Fibroblast of villous mesenchyme (primary cell): ENCODE measurements at places on chromosomes 6 and 20. TPM values are rescaled to one million over a fixed set of nuclear protein-coding genes. Genes with fewer than 3 reads are reported as not detected.

DNA sequence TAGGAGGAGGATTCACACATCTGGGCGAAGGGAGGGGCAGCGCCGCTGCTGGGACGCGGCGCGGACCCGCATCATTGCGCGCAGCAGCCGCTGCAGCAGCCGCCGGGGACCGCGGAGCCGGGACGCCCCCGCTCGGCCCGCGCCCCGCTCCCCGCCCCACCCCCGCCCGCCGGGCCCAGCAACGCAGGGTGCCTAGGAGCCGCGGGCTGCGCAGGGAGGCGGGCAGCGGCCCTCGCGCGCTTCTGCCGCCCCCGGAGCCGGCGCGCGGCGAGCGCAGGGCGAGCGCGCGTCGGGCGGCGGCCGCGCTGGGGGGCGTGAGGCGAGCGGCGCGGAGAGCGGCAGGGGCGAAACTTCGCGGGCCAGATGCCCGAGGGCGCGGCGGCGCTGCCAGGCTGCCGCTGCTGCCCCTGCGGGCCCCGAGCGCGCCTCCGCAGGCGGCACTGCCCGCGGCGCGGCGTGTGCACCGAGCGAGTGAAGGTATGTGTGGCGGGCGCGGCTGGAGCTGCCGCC lies at the start of gene NKAIN2:
TSS of gene NKAIN2 (plus strand) at position 362 of the 510 bp plus-strand sequence.
- DNase-seq: no peak

DNA sequence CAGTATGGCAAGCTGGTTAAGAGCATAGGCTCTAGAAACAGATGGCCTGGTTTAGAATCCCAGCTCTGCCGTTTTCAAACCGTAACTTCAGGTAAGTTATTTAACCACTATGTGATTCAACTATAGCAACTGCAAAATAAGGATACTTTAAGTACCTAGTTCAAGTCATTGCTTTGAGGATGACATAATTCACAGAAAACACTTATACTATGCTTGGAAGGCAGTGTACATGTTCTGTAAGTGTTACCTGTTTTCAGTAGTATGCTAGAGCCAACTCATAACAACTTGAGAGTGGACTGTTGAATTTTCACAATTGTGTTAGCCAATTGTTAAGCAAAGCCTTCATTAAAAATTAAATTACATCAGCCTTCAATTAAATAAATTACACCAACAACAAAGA lies 134.8 kb upstream of the BEND6 start:
- DNase-seq: no peak

- no peak for DNase-seq
These were observed 95.3 kb downstream of the ATXN1 start for GRCh38 chr6:16665992-16666391.

- DNase-seq: no peak
These were observed 197.3 kb downstream of the NRN1 start for GRCh38 chr6:5809450-5809849.

GRCh38 chr6:45613656-45614055 lies 235.9 kb upstream of the SUPT3H start:
- DNase-seq: peak; percentile 97

- no peak for DNase-seq
These were observed 45.6 kb downstream of the ADGRF5 start for GRCh38 chr6:46876126-46876525.

GRCh38 chr6:158737710-158738615 lies 81.2 kb downstream of the EZR start:
- DNase-seq: peak; percentile 58

NKAIN2 gene
- not detected in 2 replicates for total RNA-seq

GRCh38 chr6:5081955-5082354 lies 3.2 kb upstream of the PPP1R3G start:
- no peak for DNase-seq

- peak; percentile 23 for DNase-seq
These were observed 242.9 kb downstream of the TBX18 start for GRCh38 chr6:84521511-84521910.

DNA sequence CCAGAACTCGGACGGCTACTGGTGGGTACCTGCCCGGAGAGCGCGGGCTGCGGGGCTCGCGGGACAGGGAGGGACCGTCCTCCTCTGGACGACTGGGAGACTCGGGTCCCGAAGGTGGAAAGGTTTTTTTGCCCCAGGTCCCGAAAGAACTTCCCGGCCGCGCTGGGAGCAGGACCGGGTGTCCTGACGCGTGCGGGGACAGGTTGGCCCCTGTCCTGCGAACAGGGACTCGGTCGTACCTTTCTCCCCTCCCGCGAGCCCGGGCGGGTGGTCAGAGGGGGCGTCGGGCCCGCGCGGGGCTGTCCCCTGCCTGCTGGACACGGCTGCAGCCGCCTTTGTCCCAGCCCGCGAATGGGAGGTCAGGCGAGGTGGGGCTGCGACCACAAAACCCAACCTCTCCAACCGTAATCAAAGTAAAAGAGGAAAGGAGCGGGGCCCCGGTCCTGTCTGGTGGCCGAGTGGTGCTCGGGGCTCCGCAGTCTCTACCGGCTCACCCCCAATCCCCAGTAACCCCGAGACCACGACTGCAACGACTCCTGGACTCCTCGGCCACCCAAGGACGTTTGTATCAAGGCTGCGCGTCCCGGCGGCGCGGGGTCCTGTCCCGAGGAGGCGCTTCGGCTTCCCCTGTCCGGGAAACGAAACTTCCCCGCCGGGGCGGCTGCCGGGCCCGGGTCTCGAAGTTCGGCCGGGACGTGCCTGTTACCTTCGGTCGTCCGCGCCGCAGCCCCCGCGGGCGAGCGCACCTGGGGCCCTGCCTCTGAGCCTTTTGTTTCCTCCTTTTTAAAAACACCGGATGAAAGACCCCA lies 798 bp downstream of the DSP start:
- DNase-seq: no peak

- no peak for DNase-seq
These were observed 139.7 kb downstream of the PLCB1 start for GRCh38 chr20:8271727-8272126.

- DNase-seq: peak; percentile 97
These were observed 65.0 kb upstream of the TOX2 start for GRCh38 chr20:43849496-43850186.

SIRPD gene
- under 0.01 TPM in 1 of 2 replicates, not detected in the other for total RNA-seq

- DNase-seq: no peak
These were observed 137.5 kb upstream of the SLC24A3 start for GRCh38 chr20:19074828-19075516.

GRCh38 chr6:50120300-50120699 lies 70.6 kb upstream of the DEFB112 start:
- DNase-seq: no peak

DNA sequence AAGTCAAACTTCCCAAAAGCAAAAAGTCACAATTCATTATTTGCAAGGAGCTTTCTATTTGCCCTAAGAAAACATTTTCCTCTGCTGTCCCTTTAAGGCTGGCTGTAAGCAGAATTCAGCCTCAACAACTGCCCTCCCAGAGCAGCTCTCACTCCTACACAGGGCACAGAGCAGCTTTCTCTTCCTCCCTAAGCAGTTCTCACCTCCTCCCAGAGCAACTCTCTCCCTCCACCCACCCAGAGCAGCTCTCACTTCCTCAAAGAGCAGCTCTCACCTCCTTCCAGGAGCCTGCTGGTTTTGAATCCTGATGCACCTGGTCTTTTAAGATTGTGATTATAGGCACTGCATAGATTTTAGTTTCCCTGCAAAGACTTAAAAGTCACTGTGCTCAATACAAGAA lies 120.6 kb upstream of the TMEM181 start:
- no peak for DNase-seq

GRCh38 chr6:145277358-145278086 lies 457.8 kb downstream of the EPM2A start:
- DNase-seq: no peak

- DNase-seq: peak; percentile 52
These were observed 162.7 kb upstream of the MARCKS start for GRCh38 chr6:113694278-113695077.

DNA sequence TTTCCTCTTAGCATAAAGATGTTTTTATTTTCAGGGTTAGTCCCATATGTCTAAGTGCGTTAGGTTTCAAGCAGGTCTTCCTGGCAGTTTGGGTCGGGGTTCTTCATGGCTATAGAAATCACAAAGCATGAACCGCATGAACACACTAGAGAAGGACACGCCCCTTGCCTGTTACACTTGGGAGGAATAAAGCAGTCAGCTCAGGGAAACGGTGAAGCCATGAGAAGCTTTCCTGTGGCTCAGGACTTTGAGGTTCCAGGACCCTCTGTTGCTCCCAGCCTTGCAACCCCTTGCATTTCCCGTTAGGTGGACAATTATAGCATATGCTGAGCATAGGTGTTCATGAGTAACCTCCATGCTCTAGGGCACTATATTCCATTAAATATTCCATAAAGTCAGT lies 96.7 kb downstream of the SYCP2 start:
- no peak for DNase-seq

ITPA gene
- 29.8 and 40.3 TPM in 2 replicates for total RNA-seq

STMND1 gene
- total RNA-seq: under 0.01 TPM in 1 of 2 replicates, not detected in the other

EMILIN3 gene
- under 0.01 TPM in 1 of 2 replicates, not detected in the other for total RNA-seq

GRCh38 chr6:56649053-56649769 lies 6.5 kb upstream of the DST start:
- peak; percentile 85 for DNase-seq

- no peak for DNase-seq
These were observed 110.6 kb upstream of the PTPN1 start for GRCh38 chr20:50399555-50399916.

GRCh38 chr6:12845224-12846004 lies 128.8 kb downstream of the PHACTR1 start:
- DNase-seq: no peak

DNA sequence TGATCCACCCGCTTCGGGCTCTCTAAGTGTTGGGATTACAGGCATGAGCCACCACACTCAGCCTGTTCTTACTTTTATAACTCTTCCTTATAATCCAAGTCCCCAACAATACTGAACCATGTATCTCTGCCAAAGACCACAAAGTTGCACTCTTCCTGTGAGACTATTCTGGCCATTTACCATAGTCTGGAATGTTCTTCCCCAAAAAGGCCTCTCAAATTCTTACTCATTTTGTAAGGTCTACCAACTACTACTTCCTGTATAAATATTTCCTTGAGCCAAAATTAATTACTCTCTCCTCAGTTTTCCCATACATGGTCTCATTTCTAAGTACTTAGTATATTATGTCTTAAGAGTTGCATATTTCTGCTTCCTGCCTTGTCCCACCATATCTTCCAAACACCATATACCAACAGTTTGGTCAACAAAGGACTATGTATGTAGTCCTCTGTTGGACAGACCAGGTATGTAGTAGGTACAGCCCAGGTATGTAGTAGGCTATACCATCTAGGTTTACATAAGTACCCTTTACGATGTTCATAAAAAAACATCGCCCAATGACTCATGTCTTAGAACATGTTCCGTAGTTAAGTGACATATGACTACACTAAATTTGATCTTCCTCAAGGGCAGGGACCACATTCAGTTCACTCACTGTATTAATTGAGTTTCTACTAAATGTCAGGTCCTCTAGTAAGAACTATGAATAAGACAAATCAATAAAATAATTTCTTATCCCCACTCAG lies 22.0 kb downstream of the RANBP9 start:
- no peak for DNase-seq

DNA sequence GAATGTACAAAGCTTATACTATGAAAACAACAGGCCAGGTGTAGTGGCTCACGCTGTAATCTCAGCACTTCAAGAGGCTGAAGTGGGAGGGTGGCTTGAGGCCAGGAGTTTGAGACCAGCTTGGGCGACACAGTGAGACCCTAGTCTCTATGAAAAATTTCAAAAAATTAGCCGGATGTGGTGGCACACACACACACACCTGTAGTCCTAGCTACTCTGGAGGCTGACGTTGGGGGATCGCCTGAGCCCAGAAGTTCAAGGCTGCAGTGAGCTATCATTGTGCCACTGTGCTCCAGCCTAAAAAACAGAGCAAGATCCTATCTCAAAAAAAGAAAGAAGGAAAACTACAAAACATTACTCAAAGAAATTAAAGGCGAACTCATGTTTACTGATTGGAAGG lies 7.3 kb upstream of the ASF1A start:
- DNase-seq: no peak

GRCh38 chr6:39855356-39855995 lies 63.3 kb downstream of the DAAM2 start:
- no peak for DNase-seq

DNA sequence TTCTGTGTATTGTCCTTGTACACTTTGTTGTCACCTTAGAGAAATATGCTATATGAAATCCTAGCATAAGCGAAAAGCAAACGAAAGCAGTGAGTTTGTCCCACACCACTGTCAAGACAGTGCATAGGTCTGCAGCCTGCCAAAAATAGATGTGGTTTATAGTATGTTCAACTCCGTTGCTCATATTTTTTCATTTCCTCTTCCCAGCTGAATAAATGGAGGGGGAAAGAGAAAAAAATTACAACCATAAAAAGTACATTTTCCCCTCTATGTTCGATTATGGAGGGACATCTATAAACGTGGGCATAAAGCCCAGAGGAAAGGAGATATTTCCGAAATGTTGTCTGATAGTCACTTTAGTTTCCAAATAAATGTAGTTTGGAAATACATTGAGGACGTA lies 25.8 kb downstream of the PRL start:
- no peak for DNase-seq

- peak; percentile 54 for DNase-seq
These were observed 30.6 kb downstream of the COL11A2 start for GRCh38 chr6:33161354-33162331.

DNA sequence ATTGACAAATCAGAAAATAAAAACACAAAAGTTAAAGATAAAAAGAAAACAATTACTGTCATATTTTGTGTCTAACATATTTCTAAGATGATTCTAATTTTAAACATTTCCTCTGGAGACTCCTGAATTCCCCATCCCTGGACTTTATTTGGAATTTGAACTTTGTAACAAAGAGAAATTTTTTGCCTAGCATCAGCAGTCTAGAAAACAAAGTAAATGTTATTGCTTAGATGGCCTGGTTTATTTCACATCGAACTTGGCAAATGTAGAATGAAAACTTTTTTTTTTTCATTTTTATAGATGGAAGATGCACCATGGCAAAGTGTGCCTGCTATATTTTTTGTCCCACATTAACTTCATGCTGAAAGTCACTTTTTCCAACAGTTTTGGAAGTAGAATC lies 159.1 kb downstream of the TBX18 start:
- DNase-seq: no peak

GRCh38 chr6:170025935-170026750 lies 264.7 kb downstream of the DLL1 start:
- no peak for DNase-seq

DNA sequence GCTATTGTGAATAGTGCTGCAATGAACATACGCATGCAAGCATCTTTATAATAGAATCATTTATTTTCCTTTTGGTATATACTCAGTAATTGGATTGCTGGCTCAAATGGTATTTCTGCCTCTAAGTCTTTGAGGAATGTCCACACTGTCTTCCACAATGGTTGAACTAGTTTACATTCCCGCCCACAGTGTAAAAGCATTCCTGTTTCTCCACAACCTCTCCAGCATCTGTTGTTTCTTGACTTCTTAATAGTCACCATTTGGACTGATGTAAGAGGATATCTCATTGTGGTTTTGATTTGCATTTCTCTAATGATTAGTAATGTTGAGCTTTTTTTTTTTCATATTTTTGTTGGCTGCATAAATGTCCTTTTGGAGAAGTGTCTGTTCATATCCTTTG lies 208.7 kb downstream of the PHF3 start:
- DNase-seq: peak; percentile 79

KIFC1 gene
- 20.0 and 34.5 TPM in 2 replicates for total RNA-seq
